CD4-positive, alpha-beta T cell (primary cell): ENCODE measurements at places on chromosomes 6 and 20. TPM values are rescaled to one million over a fixed set of nuclear protein-coding genes. Genes with fewer than 3 reads are reported as not detected.

PAK5 gene
- total RNA-seq = not detected

HLA-DQA2 gene
- total RNA-seq = 1.1 TPM

COL19A1 gene
- not detected for total RNA-seq

RFX6 gene
- total RNA-seq = not detected

KHDRBS2 gene
- total RNA-seq = not detected

EMILIN3 gene
- total RNA-seq = 0.11 TPM

FERMT1 gene
- total RNA-seq = not detected

GABRR1 gene
- total RNA-seq = not detected

WFDC5 gene
- not detected for total RNA-seq

ADGRB3 gene
- not detected for total RNA-seq

COX7A2 gene
- 189 TPM for total RNA-seq

TEAD3 gene
- total RNA-seq = not detected

NUS1 gene
- 16.2 TPM for total RNA-seq

GFOD1 gene
- 1.3 TPM for total RNA-seq

PXMP4 gene
- 3.6 TPM for total RNA-seq

SLC17A1 gene
- total RNA-seq = not detected

OPN5 gene
- not detected for total RNA-seq

CHMP4B gene
- total RNA-seq = 44.2 TPM

RSPO3 gene
- total RNA-seq = not detected
